ENCODE measurements at places on chromosomes 6 and 20.
A peak's percentile ranks its signal among the peaks of the same experiment; 100 is the strongest.

DNA sequence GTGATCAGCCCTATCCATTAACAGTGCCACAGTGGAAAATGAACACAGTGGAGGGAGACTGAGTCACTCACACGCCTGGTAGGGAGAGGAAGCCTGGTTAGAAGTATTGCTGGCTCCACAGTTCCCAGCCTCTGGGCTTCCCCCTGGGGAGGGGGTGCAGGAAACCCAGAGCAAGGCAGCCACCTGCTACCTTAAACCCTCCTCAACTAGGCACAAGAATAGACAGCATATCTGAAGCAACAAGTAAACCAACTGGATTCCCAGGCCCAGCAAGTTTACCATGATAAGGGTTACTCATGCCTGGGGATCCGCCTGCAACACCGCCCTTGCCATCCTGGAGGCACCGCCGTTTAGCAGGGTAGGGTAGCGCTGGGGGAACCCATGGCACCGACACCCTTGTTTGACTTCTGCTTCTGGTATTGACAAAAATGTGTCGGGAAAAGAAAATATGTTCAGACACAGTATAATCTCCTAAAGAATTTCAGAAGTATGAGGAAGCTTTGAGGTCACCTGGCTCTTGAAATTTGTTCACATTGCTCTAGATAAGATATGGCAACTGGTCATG, 38.3 kb downstream of the SLC22A23 start:
- no peak for DNase-seq

DNA sequence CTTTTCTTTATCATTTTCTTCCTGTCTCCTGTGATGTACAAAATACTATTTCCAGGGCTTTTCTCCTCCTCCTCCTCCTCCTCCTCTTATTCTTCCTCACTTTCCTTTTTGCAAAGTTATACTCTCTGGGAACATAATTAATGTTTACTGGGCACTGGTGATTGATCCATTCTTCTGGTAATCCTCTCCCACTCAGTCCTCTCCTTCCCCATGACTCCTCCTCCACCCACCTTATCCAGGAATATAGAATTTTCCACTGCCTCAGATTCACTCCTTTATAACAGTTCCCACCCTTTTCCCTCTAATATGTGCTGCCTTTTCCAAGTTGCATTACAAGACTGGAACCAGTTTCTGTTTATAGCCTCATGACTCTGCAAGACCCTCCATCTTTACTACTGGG, 62.5 kb upstream of the IYD start:
- no peak for DNase-seq

GRCh38 chr6:151313066-151313491, 73.3 kb downstream of the AKAP12 start:
- no peak for DNase-seq

DNA sequence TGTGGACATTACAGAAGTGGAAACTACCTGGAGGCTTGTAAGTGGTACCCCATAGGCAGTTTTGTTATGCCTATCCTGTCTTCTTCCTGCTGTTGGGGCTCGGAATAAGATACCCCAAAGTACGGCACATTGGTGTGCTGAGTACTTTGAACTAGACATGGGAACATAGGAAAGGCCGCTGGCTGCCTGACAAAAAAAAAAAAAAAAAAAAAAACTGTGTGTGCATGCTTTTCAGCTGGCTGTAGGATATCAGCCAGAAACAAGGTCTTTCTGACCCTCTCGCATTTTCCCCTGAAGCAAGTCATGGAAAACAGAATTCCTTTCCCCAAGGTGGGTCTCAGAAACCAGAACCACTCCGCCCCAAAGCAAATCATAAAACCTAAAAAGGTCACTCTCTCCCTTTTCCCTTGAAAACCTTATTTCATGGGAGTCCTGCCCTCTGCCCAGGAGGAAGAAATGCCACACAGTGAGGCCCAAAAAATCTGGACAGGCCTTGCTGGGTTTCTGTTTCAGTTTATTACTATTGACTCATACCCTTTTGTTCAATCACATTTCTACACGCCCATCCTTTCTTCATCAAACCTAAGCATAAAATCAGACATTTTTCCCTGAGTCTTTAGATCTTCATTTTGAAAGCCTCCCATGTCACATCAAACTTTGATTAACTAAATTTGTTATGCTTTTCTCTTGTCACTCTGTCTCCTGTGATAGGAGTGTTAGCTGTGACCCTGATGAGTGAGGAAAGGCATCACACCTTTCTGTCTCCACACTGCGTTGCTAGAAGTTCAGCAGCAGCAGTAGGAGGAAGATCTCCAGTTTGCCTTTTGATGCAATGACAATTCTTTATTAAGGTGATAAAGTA, 17.2 kb downstream of the SLC2A12 start:
- DNase-seq, result no peak

DNA sequence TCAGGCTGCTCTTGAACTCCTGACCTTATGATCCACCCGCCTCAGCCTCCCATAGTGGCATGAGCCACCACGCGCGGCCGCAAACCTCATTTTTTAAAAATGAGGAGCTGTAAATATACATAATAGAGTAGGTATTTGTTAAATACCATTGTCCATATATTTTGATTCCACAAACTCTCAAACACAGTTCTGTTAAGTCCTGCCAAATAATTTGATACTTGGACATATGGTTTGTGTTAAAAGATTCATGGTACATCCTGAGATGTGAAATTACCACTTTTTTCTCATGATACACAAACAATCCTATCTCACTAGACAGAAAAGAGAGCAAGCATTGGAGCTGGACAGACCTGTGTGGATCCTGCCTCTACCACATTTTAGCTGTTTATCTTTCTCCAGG, 334.1 kb upstream of the KCNQ5 start:
- DNase-seq, result no peak

GRCh38 chr6:82040405-82041221, 206.9 kb downstream of the IBTK start:
- peak; percentile 59 for DNase-seq

DNA sequence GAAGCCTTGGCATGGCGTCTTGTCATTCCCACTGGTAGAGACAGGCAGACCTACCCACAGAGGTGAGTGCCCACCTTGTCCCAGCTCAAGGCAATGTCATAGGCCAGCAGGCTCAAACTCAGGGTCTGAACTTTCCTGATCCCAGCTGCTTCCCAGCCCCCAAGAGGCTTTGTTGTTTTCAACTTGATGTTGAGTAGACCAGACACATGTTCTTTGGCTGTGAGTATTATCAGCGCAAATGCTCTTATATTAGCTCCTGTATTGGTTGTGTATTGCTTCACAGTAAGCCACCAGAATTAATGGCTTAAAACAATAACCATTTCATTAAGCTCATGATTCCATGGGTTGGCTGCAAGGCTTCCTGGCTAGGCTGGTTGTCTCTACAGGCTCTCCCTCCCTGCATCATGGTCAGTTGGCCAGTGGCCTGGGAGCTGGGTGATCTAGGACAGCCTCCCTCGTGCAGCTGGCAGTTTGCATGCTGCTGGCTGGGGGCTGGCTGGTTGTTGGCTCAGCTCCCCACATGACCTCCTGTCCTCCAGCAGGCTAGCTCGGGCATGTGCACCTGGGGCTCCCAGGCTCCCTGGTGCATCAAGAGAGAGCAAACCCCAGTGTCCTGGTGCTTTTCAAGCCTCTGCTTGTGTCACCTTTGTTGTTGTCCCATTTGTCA, 21.6 kb downstream of the TOX2 start:
- DNase-seq, result no peak

GRCh38 chr6:89387516-89388201, 24.4 kb downstream of the RRAGD start:
- no peak for DNase-seq

DNA sequence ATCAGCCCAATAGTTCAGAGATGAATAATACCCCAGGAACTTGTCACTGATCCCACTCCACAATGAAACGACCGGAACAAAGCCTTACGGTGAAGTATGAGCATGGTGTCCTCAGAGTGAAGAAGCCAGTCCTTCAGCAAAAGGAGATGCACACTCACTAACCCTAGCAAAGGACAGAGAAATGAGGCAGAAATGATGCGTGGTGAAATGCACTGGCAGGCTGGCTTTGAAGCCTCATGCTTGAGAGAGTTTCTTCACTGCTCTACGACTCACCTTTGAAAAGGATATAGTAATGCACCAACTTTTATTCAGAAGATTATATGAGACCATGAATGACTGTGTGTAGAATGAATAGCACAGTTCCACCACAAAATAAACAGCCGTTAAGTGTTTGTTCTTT, 74.8 kb downstream of the PHACTR1 start:
- no peak for DNase-seq

- DNase-seq, result no peak
Observed at GRCh38 chr6:71330501-71330900, 41.9 kb downstream of the OGFRL1 start.

- no peak for DNase-seq
Observed at GRCh38 chr6:164749221-164750064, 560.0 kb downstream of the C6orf118 start.

DNA sequence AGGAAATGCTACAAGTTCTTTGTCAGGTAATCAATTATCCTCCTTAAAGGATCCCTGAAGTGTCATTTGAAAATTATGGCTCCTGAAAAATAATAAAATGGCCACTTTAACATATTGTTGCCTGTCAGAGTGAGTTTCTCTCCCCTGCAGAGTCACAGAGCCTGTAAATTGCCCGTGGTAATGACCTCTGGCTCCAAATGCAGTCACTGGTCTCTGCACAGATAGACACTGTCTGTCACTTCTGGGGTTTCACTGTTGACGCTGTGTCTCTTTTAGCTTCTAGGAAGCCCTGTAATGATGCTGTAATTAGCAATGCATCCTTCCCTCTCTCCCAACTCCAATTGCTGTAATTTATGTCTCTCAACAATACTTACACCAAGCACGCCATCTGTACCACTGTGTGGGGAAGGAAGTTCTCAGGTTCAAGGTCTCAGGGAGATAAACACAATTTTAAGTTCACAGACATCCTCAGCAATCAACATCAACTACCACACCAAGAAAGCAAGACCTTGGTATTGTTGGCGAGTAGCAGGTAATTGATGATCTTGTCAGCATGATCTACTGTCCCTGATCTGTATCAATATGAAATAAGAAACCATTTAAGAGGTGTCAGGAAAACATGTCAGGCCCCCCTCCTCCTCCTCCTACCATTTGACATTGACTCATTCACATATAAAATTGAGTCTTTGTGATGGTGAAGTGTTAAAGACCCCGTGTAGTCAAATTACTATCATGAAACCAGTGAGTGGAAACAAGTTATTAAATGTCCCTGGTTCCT, 91.2 kb upstream of the SULF2 start:
- DNase-seq, result no peak

DNA sequence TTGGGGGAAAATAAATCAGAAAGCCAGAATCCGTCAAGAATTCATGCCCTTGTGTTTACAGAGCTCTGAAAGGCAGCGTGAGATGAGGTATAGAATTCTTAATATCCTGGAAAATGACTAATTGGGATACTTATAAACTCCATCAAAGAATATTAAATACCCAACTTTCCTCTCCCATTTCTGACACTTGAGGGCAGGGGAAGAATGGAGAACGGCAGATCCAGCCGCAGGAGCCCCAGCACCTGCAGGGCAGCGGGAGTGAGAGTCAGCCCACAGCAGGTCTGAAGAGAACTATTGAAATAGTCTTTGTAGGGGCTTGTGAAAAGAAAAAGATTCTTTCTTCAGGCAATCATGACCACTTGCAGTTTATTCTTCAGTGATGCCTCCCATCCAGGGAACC, 107.2 kb downstream of the AGPAT4 start:
- DNase-seq, result no peak

- DNase-seq, result no peak
Observed at GRCh38 chr6:89997456-89998445, 103.5 kb downstream of the GJA10 start.
